Liver (tissue), 10 donors: ENCODE measurements at places on chromosomes 5 and 9.

GRCh38 chr5:10315201-10315600, 7.5 kb upstream of the CMBL start:
- DNase-seq, result no peak

GRCh38 chr5:84618262-84618661, 233.6 kb upstream of the EDIL3 start:
- DNase-seq, result no peak

- DNase-seq, result no peak
Measured at GRCh38 chr5:125835293-125836172, 587.7 kb upstream of the GRAMD2B start.

- DNase-seq, result no peak
Measured at GRCh38 chr5:172509405-172509781, 55.1 kb upstream of the SH3PXD2B start.

DNA sequence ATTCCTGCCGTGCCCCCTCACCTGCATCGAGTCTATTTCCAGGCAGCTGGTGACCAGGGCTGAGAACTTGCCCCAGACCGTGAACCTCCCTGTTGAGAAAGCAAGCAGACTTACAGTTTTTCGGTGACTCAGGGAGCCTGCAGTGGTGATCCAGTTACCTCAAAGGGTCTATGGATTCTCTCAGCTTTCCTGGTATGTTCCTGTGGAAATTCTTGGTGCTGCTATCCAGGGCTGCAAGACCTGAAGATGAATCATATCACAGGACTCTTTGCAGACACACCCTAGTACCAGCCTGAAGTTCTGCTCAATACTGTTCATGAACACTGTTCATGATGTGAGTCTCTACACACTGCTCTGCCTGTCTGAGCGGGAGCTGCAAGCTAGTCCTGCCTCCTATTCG, 154.7 kb downstream of the WDR70 start:
- DNase-seq, result no peak

- no peak for DNase-seq
Measured at GRCh38 chr9:72013292-72013760, 47.1 kb downstream of the C9orf57 start.

DNA sequence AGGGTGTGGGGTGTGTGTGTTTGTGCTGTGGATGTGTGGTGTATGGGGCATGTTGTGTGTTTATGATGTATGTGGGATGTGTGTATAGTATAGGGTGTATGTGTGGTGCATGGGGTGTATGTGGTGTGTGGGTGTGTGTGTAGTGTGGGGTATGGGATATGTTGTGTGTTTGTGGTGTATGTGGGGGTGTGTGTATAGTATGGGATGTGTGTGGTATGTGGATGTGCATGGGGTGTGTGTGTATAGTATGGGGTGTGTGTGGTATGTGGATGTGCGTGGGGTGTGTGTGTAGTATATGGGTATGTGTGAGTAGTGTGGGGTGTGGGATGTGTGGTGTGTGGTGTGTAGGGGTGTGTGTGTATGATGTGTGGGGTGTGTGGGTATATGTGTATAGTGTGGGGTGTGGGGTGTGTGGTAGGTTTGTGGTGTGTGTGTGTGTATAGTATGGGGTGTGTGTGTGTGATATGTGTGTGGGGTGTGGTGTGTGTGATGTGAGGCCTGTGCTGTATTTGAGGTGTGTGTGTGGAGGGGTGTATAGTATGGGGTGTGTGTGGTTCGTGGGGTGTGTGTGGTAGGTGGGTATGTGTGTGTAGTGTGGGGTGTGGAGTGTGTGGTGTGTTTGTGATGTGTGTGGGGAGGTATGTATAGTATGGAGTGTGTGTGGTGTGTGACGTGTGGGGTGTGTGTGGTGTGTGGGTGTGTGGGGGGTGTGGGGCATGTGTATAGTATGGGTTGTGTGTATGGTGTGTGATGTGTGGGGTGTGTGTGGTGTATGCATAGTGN, 10.5 kb downstream of the ECSCR start:
- DNase-seq, result no peak

DNA sequence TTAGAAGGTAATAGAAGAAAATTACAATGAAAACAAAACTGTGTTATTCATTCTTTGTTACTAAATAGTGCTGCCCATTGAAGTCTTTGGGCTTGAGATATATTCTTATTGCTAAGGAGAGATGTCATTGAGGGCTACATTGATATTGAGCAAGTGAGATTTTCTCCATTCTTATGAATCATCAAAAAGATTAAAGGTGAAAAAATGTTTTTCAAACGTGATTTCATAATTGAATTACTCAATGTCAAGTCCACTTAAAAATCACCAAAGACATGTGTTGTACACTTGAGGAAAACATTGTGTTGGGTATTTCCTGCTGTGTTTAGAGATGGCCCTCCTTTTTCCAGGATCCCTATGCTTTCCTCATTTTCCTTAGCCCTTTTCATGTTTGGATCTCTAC, 448.1 kb downstream of the NFIB start:
- DNase-seq, result no peak

DNA sequence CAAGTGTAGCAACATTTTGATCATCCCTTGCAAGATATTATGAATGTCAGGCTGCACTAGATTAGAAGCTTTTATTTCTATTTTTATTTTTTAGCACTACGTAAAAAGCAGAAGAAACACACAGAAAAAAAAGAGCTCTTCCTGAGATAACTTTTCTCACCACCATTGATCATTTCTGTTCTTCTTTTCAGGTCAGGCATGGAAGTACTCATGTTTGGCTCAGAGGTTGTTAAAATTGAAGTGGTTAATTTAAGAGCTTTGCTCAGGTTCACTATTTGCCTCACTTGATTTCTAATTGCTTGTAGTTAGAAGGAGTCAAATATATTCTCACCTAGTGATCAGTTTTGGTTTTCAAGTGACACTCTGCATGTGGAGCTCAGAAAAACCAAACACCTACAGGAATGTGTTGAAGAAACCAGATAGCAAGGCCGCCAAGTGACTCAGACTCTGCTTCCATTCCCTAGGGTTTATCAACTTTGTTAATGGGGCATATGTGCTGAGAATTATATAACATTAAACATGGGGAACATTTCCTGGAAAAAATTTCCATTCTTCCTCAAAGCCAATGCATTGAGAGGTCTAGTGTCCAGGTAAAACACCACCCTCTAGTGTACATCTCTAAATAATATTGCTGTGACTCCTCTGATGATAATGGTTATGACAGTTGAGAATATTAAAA, 679.8 kb downstream of the CETN3 start:
- DNase-seq, result no peak

DNA sequence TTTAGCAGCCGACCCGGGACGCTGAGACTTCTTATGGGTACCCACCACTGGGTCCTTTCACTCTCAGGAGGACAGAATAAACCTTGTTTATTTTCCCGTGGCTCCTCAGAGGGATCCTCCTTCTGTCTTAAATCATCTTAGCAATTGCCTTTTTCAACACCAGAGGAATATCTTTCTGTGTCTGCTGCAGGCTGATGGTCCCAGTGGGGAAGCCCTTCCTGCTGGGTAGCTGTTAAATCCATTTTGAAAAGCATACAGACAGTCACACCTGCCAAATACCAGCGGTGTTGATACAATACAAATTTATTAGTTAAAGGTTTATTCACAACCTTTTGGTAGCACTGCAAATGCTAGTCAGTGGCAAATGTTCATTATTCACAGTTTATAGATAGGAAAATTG, 222.9 kb downstream of the AOPEP start:
- no peak for DNase-seq

DNA sequence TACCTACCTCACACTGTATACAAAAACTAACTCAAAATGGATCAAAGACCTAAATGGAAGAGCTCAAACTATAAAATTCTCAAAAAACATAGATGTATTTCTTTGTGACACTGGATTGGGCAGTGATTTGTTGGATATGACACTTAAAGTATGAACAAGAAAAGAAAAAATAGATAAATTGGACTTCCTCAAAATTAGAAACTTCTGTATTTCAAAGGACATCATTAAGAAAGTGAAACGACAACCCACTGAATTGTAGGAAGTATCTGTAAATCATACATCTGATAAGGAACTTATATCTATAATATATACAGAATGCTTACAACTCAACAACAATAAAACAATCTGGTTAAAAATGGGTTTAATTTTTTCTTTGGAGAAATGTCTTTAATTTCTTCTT, 96.7 kb downstream of the NRG2 start:
- no peak for DNase-seq

GRCh38 chr5:140111011-140111858, 2.7 kb upstream of the PURA start:
- no peak for DNase-seq

GRCh38 chr9:98861781-98862504, 54.5 kb downstream of the GALNT12 start:
- no peak for DNase-seq

DNA sequence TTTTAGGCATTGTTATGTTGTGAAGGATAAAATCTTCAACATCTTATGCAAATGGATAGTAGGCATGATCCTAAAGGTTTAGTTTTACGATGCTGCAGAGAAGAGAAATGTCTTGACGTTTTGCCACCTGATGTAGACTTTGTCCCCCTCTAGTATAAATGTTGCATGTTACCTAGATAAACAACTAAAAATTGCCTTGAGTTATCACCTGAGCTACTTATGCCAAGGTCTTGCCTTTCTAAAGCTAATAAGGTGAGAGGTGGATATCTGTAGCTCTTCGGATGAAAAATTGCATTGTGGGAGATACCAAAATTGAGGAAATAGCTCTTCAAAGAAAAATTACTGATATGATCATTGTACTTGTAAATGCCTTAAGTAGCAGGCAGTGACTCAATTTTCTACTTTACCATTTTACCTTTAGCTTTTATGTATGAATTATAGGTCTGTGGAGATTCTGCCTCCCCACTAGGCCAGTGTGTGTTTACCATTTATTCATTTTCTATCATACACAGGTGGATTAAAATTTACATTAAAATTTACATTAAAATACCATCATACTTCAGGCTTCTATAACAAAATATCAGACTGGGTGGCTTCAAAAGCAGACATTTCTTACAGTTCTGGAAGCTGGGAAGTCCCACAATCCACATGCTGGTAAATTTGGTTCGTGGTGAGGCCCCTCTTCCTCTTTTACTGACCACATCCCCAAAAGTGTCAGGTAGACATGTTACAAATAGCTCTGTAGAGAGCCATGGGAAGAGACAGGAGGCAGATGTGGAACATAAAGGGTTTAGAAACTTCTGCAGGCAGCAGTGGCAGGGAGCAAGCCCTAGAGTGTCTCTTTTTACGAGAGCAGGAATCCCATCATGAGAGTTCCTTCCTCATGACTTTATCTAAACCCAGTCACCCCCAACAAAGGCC, 100.7 kb upstream of the ERBIN start:
- DNase-seq, result no peak

GRCh38 chr5:59367791-59368394, 525.6 kb downstream of the PDE4D start:
- peak; percentile 37 for DNase-seq

GRCh38 chr5:151174612-151175101, 17.1 kb upstream of the ANXA6 start:
- no peak for DNase-seq

GRCh38 chr9:86598411-86599239, 244.4 kb upstream of the TUT7 start:
- DNase-seq, result no peak

GRCh38 chr5:74098941-74099340, 472.9 kb downstream of the ARHGEF28 start:
- DNase-seq, result no peak

- no peak for DNase-seq
Measured at GRCh38 chr9:128421482-128421996, 882 bp downstream of the CERCAM start.
